ENCODE measurements at places on chromosomes 1 and 21. TPM values are rescaled to one million over a fixed set of nuclear protein-coding genes. Genes with fewer than 3 reads are reported as not detected.

IFNGR2 gene
- polyA plus RNA-seq = 82.2 TPM

PRAMEF5 gene
- polyA plus RNA-seq = not detected

KCNE2 gene
- 1.8 TPM for polyA plus RNA-seq

KRTCAP2 gene
- 134 TPM for polyA plus RNA-seq

NIT1 gene
- polyA plus RNA-seq = 50.5 TPM

OXCT2 gene
- polyA plus RNA-seq = 0.85 TPM

DNA sequence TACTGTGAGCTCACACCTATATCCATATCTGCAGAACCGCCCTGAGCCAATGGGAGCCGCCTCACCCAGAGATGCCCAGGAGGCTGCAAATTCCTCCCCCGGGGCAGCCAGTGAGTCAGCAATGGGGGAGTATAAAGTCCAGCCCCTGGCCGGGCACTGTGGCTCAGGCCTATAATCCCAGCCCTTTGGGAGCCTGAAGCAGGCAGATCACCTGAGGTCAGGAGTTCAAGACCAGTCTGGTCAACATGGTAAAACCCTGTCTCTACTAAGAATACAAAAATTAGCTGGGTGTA lies 5.0 kb upstream of the CLCNKB start:
- no peak for DNase-seq

GRCh38 chr1:98906809-98907208 lies 97.9 kb downstream of the PLPPR5 start:
- no peak for DNase-seq

GRCh38 chr1:88646476-88647248 lies 37.4 kb upstream of the PKN2 start:
- no peak for DNase-seq

DNA sequence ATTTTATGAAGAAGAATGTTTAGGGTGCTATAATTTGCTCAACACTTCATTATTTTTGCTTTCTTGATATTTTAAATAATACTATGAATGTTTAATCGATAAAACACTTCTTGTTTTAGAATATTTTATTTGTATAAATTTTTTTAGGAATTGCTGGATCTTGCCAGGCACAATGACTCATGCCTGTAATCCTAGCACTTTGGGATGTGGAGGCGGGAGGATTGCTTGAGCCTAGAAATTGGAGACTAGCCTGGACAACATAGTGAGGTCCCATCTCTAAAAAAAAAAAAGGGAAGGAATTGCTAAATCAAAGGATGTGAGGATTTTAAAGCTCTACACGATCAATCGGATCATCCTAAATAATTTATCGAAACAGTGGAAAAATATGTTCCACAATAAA lies 17.6 kb downstream of the RNF11 start:
- no peak for DNase-seq

- DNase-seq = no peak
These were observed 36.4 kb downstream of the ZNF496 start for GRCh38 chr1:247295274-247295684.

DNA sequence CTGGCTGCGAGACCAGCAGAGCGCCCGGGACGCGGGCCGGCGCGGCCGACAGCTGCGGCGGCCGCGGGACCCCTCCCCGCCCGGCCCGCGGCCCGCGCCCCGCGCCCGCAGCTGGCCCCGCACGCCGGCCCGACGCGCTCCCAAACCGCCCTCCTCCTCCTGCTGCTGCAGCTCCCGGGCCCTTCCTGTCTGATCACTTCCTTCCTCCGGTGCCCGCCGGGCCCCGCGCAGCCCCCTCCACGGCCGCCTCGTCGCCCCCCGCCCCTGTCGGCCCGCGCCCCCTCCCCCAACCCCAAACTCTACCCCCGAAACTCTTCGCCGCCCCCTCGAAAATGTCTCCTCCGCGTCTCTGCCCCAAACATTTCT lies 594 bp downstream of the LUZP1 start:
- DNase-seq = no peak

- DNase-seq = no peak
These were observed 69.9 kb upstream of the TARDBP start for GRCh38 chr1:10942542-10942912.

- DNase-seq = no peak
These were observed 470.6 kb downstream of the PTPRU start for GRCh38 chr1:29706936-29707335.

- no peak for DNase-seq
These were observed 1.7 kb downstream of the LIN28A start for GRCh38 chr1:26412180-26412840.

DNA sequence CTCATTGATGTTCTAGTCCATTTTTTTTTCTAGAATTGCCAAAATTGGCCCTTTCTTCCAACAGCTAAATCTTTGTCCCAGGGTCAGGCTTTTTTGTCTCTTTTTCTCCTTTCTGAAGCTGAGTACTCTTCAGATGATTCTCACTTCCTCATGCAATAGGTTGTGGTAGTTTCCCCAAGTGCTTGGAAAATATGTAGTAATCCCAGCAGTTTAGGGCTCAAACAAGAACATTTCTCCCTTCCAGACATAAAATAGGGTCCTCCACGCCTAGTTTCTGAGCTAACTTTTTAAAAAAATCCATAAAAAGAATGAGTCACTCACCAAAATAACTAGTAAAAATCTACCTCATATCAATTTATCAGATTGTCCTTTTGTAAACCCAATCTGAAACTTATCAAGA lies 10.0 kb upstream of the MCOLN3 start:
- DNase-seq = no peak
